Esophagus muscularis mucosa (tissue), 4 donors: ENCODE measurements at places on chromosomes 1 and 21. TPM values are rescaled to one million over a fixed set of nuclear protein-coding genes. Genes with fewer than 3 reads are reported as not detected.

BRDT gene
- total RNA-seq = not detected

UBE2U gene
- not detected for total RNA-seq

INKA2 gene
- 9.1 TPM for total RNA-seq

CFAP298 gene
- 22.8 TPM for total RNA-seq

AMY1B gene
- not detected for total RNA-seq

FOXD2 gene
- total RNA-seq = 0.19 TPM

NAV1 gene
- 35.5 TPM for total RNA-seq

PADI4 gene
- not detected for total RNA-seq

NBPF4 gene
- not detected for total RNA-seq

DNA sequence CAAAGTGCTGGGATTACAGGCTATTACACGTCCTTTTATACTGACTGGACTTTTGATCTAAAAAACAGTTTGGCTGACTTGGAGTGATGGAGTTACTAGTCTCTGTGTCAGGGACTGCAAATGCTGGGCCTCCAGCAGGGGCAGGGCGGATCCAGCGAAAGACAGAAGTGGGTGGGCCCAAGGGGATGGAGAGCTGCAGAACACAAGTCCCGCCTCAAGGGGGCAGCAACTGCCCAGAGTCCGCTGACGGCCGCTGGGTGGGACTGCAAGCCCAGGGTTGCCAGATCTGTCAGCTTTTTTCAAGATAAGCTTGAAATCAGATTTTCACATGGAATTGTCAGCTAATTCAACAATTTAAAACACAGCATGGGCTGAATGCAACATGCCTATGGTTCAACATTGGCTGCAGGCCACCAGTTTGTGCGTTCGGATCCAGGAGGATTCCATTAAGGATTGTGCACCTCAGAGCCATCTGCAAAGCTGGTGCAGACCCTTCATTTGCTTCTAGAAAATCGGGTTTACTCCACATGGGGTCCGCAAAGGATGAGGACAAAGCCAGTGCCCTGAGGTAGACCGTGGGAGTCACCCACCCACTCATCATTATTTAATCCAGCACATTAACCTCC lies 10.7 kb downstream of the STMN1 start:
- peak; percentile 95 for DNase-seq

DNA sequence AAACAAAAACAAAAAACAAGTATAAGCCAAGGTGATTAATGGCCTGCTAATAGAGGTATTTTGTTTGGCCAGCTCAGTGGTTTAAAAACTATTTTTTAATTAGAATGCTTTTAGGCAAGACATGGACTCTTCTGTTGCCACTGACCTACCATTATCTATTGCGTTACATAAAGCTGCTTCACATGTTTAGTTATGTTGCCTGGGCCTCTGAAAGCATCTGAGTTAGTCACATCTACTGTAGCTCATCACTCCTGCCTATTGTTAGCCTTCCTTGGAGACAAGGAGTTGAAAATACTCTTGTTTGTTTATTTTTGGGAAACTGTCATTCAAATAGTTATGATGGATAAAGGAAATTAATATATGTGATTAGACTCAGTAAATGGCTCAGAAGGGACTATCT lies 14.3 kb downstream of the DNAJB4 start:
- DNase-seq = no peak

DNA sequence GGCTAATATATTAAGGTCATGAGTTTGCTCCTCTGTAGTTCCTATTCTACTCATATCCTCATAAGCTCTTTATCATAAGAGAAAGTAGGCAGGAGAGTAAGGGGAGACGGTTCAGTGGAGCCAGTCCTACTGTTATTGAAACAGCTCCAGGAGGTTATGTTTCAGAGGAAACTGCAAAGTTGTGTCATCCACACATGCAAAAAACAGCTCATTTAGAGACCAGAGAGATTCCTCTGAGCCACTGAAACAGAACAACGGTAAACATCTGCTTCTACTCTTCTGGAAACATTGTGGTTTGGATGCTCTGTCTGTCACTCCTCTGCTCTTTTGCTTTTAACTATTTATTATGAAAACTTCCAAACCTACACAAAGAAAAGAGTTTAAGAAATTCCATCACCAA lies 66.3 kb upstream of the PPP2R5A start:
- DNase-seq = no peak

- no peak for DNase-seq
Measured at GRCh38 chr1:224933584-224933983, 4.1 kb downstream of the DNAH14 start.

GRCh38 chr1:244862354-244862698 lies 2.0 kb downstream of the HNRNPU start:
- DNase-seq = no peak

- no peak for DNase-seq
Measured at GRCh38 chr1:246218686-246219085, 288.4 kb downstream of the SMYD3 start.

DNA sequence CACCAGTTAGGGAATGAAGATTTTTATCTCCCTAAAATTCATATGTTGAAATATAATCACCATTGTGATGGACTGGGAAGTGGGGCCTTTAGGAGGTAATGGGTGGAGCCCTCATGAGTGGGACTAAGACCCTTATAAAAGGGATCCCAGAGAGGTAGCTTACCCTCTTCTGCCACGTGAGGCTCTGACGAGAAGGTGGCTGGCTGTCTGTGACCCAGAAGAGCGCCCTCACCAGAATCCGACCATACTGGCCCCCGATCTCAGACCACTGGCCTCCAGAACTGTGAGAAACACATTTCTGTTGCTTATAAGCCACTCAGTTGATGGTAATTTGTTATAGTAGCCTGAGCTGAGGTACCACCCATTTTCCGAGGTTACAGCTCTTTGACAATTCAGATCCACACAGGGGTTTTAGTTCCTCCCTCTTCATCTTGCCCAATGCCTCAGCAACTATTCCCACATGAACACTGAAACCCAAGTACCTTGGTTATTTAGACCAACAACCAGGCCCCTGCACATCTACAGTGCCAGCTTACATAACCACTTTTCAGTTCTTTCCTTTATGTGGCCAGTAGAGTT lies 27.6 kb upstream of the HUNK start:
- DNase-seq = no peak

- no peak for DNase-seq
Measured at GRCh38 chr1:191320062-191320461, 838.2 kb upstream of the RGS18 start.

GRCh38 chr1:236914375-236914774 lies 89.9 kb downstream of the MT1HL1 start:
- no peak for DNase-seq

DNA sequence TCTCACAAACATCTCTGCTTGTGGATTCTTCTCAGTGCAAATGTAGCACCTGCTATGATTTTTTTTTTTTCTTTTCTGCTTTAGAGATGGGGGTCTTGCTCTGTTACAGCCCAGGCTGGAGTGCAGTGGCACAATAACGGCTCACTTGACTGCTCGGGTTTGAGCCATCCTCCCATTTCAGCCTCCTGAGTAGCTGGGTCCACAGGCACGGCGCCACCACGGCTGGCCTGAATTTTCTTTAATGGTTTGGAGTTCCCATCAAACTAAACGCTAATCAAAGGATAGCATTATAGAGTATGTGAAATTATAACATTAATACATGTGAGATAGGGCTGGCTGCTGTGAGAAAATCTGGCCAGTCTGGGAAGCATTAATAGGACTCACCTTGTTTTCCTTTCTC lies 7.2 kb upstream of the PTGER3 start:
- DNase-seq = no peak

DNA sequence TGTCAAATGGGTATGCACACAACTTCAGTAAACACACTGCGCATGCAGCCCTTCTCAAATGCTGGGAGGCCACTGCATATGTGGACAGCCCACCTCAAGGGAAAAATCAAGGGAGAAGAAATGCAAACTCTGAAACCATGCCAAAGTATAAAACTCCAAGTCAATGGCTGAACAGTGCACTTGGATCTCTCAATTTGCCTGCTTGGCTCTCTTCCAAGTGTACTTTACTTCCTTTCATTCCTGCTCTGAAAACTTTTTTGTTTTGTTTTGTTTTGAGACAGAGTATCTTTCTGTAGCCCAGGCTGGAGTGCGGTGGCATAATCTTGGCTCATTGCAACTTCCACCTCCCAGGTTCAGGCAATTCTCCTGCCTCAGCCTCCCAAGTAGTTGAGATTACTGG lies 18.8 kb upstream of the COP1 start:
- DNase-seq = no peak

DNA sequence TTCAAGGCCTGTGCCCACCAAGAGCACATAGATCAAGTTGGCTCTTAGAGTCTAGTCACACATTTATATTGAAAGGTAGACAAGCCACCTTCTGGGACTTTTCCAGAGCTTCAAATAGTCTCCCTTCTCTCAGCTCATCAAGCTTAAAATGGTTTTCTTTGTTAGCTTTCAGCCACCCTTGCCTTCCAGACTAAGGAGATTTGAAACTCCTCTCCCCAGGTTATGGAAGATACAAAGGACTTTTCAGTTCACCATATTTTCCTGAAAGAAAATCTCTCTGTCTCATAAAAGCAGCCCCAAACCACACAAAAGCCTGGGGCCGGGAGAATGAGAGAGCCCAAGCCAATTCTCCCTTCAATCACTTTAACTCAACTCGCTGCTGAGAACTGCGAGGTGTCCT lies 134.1 kb downstream of the ZC3H11B start:
- DNase-seq = no peak

DNA sequence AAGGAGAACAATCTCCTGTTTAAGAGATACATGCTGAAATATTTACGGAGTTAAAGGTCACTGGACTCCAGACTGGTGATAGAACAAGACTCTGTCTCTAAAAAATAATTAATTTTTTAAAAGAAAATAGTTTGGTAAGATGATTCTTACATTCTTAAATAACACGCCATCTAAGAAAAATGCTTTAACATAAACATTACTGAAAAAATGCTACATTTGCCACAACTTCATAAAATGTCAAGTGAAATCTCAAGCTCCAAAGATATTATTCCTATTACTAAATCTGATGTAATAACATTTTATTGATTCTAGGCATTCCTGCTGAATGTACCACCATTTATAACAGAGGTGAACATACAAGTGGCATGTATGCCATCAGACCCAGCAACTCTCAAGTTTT lies 4.1 kb downstream of the ANGPTL3 start:
- DNase-seq = no peak

DNA sequence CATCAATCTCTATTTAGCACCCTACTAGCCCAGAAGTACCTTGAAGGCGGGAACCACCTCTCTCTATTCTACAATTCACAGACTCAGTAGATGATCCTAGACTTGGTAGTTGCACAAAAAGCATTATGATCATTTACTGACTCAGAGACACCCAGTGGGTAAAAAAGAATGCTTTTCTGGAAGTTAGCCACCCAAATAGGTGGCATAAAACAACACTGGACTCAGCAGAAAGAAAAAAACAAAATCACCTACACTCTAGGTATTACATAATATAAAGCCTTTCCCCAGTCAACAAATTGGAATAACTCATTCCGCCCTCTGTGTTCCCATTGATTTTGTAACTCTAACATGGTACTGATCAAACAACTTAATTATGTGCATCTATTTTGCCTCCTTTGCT lies 126.3 kb downstream of the PTPN14 start:
- DNase-seq = no peak

DNA sequence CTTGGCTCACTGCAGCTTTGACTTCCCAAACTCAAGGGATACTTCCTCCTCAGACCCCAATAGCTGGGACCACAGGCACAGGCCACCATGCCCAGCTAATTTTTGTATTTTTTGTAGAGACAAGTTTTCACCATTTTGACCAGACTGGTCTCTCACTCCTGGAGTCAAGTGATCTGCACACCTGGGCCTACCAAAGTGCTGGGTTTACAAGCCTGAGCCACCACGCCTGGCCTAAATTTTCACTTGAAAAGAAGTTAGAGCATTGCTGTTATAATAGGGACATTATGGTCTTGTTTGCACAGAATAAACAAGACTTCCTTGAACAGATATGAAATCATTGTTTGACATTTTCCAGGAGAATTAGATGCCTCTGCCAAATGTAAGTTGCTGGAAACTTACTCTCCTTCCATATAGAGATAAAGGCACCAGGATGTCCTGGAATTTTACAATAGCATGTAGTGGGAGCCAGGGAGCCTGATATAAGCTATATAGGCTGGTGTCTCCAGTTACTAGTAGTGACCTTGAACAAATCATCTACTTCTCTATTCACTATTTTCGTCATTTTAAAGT lies 16.9 kb downstream of the SLC35A3 start:
- no peak for DNase-seq

DNA sequence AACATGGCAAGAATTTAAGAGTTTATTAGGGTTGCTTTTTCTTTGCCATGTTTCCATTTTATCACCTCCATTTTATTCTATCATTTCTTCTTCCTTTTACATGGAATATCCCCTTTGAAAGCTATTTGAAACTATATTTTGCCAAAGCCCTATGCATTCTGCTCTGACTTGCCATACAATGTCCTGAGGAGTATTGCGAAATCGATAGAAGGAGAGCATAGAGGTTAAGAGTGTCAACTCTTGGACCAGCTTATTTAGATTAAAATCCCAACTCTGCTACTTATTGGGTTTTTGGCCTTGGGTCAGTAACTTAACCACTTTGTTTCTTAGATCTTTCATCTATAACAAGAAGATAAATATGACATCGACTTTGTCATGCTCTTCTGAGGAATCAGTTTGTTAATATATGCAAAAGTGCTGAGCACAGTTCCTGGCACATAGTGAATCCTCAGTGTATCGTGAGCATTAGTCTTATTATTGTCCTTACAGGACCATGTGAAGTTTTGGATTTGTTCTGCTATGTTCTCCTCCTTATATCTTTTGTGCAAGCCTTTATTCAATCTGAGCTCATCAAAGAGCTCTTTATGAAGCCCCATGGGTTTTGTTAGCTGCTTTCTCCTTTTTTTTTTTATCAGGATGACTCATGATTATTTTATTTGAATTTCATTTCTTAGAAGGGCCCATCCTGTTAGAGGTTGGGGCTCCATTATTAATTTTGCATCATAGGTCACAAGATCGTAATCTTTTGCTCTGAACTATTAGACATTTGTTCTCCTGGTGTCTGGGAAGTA lies 17.6 kb downstream of the ACKR1 start:
- no peak for DNase-seq

- no peak for DNase-seq
Measured at GRCh38 chr1:51963592-51964308, 26.8 kb downstream of the RAB3B start.

GRCh38 chr1:232166942-232167341 lies 463.0 kb downstream of the SIPA1L2 start:
- DNase-seq = peak; percentile 24

DNA sequence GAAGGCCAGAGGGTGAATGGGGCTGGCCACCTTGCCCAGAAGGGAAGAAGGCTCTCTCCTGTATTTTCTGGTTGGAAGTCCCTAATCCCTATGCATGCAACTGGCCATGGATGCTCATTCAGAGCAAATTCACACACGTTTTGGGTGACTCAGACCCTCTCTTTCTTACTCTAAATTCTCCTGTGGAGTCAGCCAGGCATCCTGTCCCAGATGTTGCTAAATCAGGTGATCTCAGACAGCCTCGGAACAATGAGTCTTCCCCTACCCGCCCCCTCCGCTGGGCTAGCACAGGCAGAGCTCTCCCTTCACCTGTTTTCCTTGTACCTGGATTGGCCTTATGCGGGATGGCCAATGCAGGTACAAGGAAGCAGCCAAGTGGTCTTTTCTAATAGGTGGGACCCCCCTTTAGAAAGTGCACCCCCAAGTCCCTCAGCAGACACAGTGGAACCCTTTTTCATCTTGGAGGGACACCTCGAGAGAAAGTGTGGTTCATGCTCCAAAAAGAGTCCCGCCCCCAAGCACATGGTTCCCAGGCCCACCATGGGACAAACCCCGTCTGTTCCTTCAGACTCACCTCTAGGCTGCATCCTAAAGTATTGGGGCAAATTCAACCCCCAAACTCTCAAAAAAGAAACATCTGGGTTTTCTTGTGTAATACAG lies 8.6 kb downstream of the S100A6 start:
- DNase-seq = no peak
